CD4-positive, alpha-beta T cell (primary cell): ENCODE measurements at places on chromosomes 7 and 10.

DNA sequence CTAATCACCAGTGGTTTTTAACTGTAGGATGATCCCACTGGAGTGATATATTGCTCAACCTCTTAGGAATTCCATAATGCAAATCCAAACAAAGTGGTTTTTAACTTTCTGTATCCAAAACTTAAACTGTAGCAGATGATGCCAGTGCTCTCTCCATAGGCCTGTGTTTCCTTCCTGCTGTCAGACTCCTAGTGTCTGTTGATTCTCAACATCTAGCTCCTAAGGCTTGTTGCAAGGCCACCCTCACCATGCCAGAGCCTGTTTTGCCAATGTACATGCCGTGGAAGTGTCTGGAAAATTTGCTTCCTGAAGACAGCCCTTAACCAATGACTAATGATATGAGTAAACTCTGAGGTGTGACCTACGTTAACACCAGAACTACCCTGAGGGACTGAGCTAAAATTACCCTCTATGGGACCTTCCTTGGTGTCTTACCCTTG is 39.3 kb downstream of the C1GALT1 start:
- H3K27ac ChIP-seq = no peak overlapping the region
- no peaks in the 10 kb centered on the region for H3K27me3 ChIP-seq
- DNase-seq = no peak
- H3K4me3 ChIP-seq = no peak overlapping the region

- H3K27me3 ChIP-seq = no peaks in the 10 kb centered on the region
- peak overlapping the region; percentile 75 for H3K4me3 ChIP-seq
- H3K4me1 ChIP-seq = peaks cover 7% of the 10 kb centered on the region
- DNase-seq = no peak
- H3K36me3 ChIP-seq = peaks cover 8% of the 10 kb centered on the region
- H3K27ac ChIP-seq = no peak overlapping the region
Observed at GRCh38 chr7:39567294-39567693, 1.1 kb downstream of the YAE1 start.

- no peak overlapping the region for H3K4me3 ChIP-seq
- peaks cover 45% of the 10 kb centered on the region for H3K36me3 ChIP-seq
- H3K4me1 ChIP-seq = peaks cover 5% of the 10 kb centered on the region
Observed at GRCh38 chr7:155683098-155683497, 38.6 kb downstream of the RBM33 start.

GRCh38 chr7:94400643-94401427 is 6.1 kb downstream of the COL1A2 start:
- no peak for DNase-seq
- no peaks in the 10 kb centered on the region for H3K4me1 ChIP-seq
- H3K27me3 ChIP-seq = no peaks in the 10 kb centered on the region

DNA sequence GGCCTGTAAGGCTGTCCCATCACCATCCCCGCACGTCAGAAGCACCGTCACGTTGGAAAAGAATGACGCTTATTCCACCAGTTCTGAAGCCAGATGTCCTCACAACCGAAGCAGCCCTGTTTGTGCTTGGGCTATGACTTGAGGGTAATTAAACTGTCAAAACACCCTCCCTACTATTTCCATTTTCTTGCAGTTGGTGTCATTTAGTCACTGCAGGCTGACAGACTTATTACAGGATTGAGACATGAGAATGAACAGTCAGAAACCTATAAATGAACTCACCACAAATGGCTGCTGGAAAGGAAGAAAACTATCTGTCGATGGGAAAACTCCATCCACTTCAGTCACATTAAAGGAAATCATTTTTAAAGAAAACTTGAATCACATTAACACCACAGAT is 85.3 kb downstream of the VOPP1 start:
- no peak overlapping the region for H3K27ac ChIP-seq
- no peaks in the 10 kb centered on the region for H3K27me3 ChIP-seq
- H3K4me1 ChIP-seq = peaks cover 40% of the 10 kb centered on the region

GRCh38 chr10:75079436-75080083 is 31.9 kb upstream of the SAMD8 start:
- DNase-seq = no peak
- H3K27ac ChIP-seq = no peak overlapping the region
- H3K4me1 ChIP-seq = no peaks in the 10 kb centered on the region
- no peak overlapping the region for H3K4me3 ChIP-seq

DNA sequence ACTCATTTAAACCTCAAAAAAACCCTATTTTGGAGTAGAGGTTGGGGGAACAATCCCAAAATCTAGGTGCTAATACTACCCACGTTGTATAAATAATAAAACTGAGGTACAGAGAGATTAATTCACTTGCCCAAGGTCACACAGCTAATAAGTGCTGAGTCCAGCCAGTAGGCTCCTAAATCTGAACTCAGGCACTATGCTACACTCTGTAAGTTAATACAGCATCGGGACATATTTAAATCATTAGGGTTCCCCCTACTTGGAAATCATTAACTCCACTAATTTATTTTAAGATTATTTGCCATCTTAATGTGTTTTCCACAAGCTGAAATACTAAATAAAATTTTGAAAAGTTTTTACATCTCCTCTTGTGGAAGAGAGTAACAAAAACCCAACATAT is 24.2 kb downstream of the PIP4K2A start:
- H3K4me3 ChIP-seq = no peak overlapping the region
- peaks cover 69% of the 10 kb centered on the region for H3K4me1 ChIP-seq
- H3K36me3 ChIP-seq = peaks cover 3% of the 10 kb centered on the region
- no peaks in the 10 kb centered on the region for H3K27me3 ChIP-seq

- no peaks in the 10 kb centered on the region for H3K27me3 ChIP-seq
- peaks cover 40% of the 10 kb centered on the region for H3K4me1 ChIP-seq
- H3K27ac ChIP-seq = no peak overlapping the region
- no peak for DNase-seq
- no peak overlapping the region for H3K4me3 ChIP-seq
- no peaks in the 10 kb centered on the region for H3K36me3 ChIP-seq
Observed at GRCh38 chr10:33032654-33033151, 74.7 kb upstream of the ITGB1 start.

DNA sequence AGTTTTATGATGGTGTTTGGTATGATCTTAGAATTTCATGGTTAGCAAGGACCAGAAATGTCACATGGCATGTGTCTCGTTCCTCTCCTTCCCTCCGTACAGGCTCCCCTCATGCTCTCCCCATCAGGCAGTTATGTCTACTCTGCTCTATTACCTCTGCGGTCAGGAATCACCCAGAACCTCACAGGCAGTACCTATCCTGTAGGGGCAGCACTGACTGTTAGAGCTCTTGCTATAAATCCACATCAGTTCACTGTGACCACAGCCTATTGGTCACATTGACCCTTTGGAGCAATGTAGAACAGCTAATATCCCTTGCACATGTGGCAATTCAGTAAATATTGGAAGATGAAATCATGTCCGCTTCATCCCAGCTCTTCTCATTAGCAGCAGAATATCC is 151.8 kb downstream of the WNT2 start:
- H3K4me1 ChIP-seq = no peaks in the 10 kb centered on the region
- H3K4me3 ChIP-seq = no peak overlapping the region
- no peaks in the 10 kb centered on the region for H3K36me3 ChIP-seq
- no peak for DNase-seq

DNA sequence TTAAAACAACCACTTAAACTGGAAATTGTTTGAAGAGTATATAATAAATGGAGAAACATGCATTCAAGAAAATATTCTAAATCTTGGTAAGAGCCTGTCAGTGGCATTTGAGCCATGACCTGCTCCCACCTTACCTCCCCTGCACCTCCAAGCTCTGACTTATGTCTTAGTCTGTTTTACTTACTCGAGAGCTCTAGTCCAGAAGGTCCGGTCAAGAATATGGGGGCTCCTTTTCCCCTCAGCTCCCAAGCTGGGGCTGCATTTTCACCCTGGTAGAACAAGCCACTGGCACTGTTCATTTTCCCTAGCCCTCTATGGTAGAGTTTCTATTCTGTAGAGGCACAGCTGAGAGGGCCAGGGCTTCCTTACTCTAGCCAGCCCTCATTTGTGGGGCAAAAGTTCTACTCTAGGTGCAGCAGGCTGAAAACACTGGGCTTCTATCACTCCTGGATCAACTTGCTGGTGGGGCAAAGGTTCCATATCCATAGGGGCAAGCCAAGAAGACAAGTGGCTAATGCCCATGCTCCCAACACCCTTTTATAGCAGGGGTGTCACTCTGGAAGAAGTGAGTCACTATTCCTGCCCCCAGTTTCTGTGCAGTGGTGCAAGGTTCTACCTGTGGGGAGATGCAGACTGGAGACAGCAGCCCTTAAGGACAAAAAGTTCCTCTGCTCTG is 40.6 kb downstream of the ZNF438 start:
- H3K36me3 ChIP-seq = no peaks in the 10 kb centered on the region
- H3K4me1 ChIP-seq = no peaks in the 10 kb centered on the region
- no peaks in the 10 kb centered on the region for H3K27me3 ChIP-seq
- no peak for DNase-seq
- H3K4me3 ChIP-seq = no peak overlapping the region

DNA sequence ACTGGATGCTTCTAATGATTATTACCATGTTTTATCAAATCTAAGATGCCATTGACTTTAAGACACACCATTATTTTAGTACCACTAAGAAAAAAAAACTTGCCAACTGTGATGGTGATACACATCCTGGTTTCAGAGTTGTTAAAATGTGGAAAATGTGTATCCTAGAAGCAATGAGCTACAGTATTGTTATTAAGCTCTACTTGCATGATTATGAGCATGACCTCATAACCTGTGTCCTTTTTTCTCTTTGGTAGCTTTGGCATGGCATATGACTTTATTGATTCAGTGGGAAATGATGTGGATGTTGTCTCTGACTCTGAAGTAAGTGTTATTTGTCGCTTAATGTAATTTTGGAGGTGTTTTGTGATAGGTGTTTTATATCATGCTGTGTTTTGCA is 3.3 kb downstream of the EDRF1 start:
- no peak overlapping the region for H3K27ac ChIP-seq
- no peaks in the 10 kb centered on the region for H3K27me3 ChIP-seq
- peaks cover 26% of the 10 kb centered on the region for H3K4me1 ChIP-seq
- no peak for DNase-seq
- peaks cover 55% of the 10 kb centered on the region for H3K36me3 ChIP-seq

DNA sequence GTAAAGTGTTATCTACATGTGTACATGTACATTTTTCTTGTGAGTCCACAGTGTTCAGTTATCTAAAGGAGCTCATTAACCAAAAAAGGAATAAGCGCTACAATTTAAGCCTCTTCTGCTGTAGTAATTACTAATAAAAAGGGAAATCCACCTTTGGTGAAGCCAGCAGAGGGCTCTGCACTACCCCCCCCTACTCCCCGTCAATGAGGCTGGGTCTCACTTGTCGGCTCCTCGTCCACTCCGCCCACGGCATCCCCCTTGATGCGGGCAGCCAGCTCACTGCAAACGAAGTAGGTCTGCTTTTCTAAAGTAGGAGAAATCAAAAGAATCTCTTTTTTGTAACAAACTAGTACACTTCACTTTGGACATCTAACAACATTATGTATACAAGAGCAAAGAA is 4.7 kb upstream of the WASHC2A start:
- H3K4me3 ChIP-seq = no peak overlapping the region
- no peak overlapping the region for H3K27ac ChIP-seq
- no peaks in the 10 kb centered on the region for H3K36me3 ChIP-seq
- H3K4me1 ChIP-seq = peaks cover 3% of the 10 kb centered on the region

GRCh38 chr10:131207584-131208532 is 103.7 kb downstream of the TCERG1L start:
- no peaks in the 10 kb centered on the region for H3K27me3 ChIP-seq
- no peak for DNase-seq
- H3K4me3 ChIP-seq = no peak overlapping the region
- no peak overlapping the region for H3K27ac ChIP-seq
- H3K4me1 ChIP-seq = no peaks in the 10 kb centered on the region

DNA sequence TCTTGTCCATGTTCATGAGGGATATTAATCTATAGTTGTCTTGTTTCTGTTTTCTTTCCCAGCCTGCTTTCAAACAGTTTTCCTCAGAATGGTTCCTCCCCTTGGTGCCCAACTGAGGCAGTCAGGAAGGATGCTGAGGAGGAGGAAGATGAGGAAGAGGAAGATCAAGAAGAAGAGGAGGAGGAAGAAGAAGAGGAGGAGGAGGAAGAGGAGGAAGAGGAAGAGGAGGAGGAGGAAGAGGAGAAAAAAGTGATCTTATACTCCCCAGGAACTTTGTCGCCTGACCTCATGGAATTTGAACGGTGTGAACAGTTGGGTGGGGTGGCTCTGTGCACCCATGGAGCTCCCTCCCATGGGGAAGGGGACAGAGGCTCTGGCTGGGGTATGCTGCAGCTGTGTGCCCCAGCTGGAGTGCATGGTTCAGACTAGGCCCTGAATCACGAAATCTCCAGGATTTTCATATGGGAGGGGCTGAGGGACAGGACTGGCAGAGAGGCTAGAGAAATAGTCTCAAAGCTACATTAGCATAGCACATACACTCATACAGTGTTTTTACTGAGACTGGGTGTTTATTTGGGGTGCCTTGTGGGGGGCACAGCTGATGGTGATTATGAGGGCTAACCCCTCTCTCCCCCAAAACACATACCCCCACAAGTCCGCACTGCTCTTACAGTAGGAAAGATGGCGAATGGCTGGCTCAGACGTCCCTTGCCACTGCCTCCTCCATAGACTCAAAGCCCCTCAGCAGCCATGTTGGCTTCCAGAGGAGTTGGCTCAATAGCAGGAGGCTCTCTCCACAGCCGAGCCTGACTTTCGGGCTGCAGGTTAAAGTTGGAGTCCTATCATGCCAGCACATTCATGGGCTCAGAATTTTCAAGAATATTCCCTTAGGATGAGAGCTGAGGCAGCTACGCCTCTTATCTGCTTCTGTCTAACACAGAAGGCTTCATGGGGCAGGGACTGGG is 11.9 kb downstream of the STRA8 start:
- no peak overlapping the region for H3K27ac ChIP-seq
- H3K27me3 ChIP-seq = no peaks in the 10 kb centered on the region
- DNase-seq = no peak

GRCh38 chr10:124350806-124351205 is 67.9 kb downstream of the OAT start:
- no peak overlapping the region for H3K27ac ChIP-seq
- no peaks in the 10 kb centered on the region for H3K27me3 ChIP-seq

- H3K4me1 ChIP-seq = no peaks in the 10 kb centered on the region
- no peak overlapping the region for H3K27ac ChIP-seq
- peak; percentile 31 for DNase-seq
- no peaks in the 10 kb centered on the region for H3K27me3 ChIP-seq
Observed at GRCh38 chr10:98170249-98171117, 36.0 kb downstream of the R3HCC1L start.

- no peak overlapping the region for H3K4me3 ChIP-seq
- H3K27me3 ChIP-seq = no peaks in the 10 kb centered on the region
- H3K36me3 ChIP-seq = no peaks in the 10 kb centered on the region
- no peak overlapping the region for H3K27ac ChIP-seq
Observed at GRCh38 chr10:94524711-94525110, 20.9 kb upstream of the HELLS start.

GRCh38 chr7:142616842-142617241 is 132.4 kb upstream of the PRSS1 start:
- H3K27ac ChIP-seq = no peak overlapping the region
- DNase-seq = no peak
- H3K4me3 ChIP-seq = peak overlapping the region; percentile 38
- H3K27me3 ChIP-seq = no peaks in the 10 kb centered on the region
- peaks cover under 1% of the 10 kb centered on the region for H3K4me1 ChIP-seq

DNA sequence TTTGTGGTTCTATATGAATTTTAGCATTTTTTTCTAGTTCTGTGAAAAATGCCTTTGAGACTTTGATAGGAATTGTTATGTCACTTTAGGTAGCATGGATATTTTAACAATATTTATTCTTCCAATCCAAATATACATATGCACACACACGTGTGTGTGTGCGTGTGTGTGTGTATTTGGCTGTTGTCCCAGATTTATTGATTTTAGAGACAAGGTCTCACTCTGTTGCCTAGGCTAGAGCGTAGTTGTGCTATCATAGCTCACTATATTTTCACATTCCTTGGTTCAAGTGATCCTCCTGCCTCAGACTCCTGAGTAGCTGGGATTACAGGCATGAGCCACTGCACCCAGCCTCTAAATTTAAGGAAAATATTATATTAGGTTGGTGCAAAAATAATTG is 162.5 kb upstream of the TRIM24 start:
- no peak for DNase-seq
- no peak overlapping the region for H3K27ac ChIP-seq
- H3K27me3 ChIP-seq = no peaks in the 10 kb centered on the region
- no peaks in the 10 kb centered on the region for H3K36me3 ChIP-seq
